ENCODE measurements at places on chromosomes 5 and 9. TPM values are rescaled to one million over a fixed set of nuclear protein-coding genes. Genes with fewer than 3 reads are reported as not detected.

DNA sequence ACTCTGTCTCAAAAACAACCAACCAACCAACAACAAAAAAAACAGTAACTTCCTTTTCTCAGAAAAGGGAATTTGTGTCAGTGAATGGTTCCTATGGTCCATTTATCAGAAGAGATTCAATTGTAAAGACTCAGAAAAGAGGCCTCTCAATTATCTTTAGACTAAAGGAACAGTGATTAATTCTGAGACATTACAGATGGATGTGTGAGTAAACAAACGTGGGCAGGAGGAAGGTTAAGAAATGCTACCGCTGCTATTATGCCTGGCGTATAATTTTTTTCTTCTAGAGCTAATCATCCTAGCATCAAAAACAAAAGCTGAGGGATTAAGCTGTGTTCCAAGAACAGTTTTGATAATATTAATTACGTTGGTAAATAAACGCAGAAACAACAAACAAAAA lies 52.9 kb upstream of the JMY start:
- DNase-seq = no peak

- no peak for DNase-seq
Measured at GRCh38 chr9:126938327-126938726, 23.7 kb downstream of the RALGPS1 start.

GRCh38 chr5:22598796-22599195 lies 254.3 kb downstream of the CDH12 start:
- no peak for DNase-seq

- DNase-seq = no peak
Measured at GRCh38 chr5:169917500-169917899, 62.8 kb downstream of the INSYN2B start.

Gene CCDC171
- 1.9 TPM for total RNA-seq

Gene SLC6A18
- total RNA-seq = not detected

DNA sequence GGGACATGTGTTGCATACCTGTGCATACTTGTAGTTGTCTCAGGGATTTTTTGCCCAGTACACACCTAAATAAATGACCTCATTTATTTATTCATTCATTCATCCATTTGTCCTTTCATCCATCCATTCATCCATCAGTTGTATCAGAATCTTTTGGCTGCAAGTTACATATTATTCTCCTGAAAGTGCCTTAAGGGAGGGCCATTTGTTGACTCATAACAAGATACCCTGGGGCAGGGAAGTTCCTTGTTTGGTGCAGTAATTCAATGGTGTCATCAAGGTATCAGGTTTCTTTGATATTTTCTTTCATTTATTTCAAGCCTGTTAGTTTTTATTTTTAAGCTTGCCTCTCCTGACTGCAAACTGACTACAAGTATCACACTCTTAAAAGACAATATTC lies 597.9 kb upstream of the TLE4 start:
- no peak for DNase-seq

DNA sequence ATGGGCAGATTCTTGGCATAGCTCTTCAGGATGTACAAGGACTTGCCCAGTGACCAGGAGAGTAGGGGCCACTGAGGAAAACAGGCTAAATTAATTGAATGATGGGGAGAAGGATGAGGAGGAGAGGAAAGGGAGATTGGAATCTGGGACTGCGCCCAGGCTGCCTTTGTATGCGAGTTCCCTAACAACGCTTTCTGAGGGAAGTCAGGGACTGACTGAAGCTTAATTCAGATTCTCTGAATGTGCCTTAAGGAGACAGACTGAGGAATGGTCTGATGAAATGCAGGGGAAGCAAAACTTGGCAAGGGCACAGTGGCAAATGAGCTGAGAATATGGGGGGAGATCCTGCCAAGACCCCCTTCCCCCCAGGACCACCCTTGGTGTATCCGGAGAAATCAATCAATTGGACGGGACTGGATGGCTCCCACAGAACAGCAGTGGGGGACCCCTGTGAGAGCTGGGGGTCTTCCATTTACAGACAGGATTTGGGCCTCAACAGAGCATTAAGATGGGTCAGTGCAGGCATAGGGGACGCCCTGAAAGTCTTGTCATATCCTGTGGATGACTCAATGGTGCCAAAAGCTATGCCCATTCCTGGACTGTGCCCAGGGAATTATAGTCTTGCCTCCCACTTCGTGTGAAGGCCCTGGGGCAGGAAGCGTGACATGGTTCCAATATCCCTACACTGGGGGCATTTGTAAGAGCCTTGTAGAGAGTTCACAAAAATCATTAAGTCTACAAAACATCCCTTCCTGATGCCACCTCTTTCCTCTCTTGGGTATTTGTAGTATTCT lies 215.5 kb upstream of the TNC start:
- no peak for DNase-seq

Gene SHB
- 17.8 TPM for total RNA-seq

GRCh38 chr9:104776797-104777196 lies 12.9 kb downstream of the NIPSNAP3B start:
- DNase-seq = no peak

DNA sequence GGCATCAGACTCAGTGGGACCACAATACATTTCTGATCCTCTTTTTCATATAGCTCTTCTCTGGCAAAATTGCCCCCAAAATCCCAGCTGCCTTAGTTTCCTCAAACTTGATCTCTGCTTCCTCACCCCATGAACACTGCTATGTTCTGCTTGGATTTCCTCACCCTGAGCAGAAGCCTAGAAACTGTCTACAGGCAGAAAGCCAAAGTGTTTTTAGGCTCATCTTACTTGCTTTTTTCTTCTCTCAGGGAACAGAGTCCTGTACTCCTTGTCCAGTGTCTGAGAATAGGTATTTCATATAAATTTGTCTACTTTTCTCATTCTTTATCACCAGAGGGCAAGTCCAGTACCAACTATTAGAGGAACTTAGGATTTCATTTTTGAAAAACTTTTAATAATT lies 21.5 kb upstream of the UBAP1 start:
- DNase-seq = no peak

Gene PCDHGC3
- total RNA-seq = 17.9 TPM

Gene PCDHGC5
- total RNA-seq = 3.2 TPM

- no peak for DNase-seq
Measured at GRCh38 chr9:108056805-108057386, 567.3 kb upstream of the KLF4 start.

Gene DRD1
- not detected for total RNA-seq
